ENCODE measurements at places on chromosomes 1 and 21.
A peak's percentile ranks its signal among the peaks of the same experiment; 100 is the strongest.

GRCh38 chr1:235122348-235122747 is 6.3 kb downstream of the TOMM20 start:
- no peak for DNase-seq

DNA sequence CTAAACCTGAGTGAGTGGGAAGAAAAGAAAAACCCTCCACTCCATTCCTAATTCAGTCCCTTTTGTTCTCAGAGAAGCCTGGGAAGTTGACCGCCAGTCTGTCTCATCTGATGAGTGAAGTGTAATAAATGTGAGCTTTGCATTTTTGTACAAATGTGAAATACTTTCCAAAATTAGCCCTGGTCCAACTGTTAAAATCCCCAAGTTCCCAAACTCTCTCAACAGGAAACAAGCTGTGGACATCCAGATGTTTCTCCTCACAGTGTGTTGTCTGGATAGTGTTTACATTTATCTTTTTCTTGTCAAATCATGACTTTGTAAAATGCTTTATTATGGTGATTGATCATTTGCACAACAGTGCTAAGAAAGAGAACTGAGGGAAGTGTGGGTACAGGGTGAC is 145.1 kb downstream of the TM2D1 start:
- DNase-seq = no peak

DNA sequence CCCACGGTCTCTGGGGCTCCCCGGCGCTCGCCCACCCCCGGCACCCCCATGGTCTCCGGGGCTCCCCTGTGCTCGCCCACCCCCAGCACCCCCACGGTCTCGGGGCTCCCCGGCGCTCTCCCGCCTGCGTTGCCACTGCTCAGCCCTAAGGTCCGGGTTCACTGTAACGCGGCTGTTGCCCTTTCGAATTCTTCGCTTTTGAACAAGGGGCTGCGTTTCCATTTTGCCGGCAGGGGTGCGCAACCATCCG is 5.2 kb upstream of the FTCD start:
- peak; percentile 5 for DNase-seq

GRCh38 chr1:86594284-86594770 is 47.4 kb downstream of the CLCA4 start:
- DNase-seq = no peak

DNA sequence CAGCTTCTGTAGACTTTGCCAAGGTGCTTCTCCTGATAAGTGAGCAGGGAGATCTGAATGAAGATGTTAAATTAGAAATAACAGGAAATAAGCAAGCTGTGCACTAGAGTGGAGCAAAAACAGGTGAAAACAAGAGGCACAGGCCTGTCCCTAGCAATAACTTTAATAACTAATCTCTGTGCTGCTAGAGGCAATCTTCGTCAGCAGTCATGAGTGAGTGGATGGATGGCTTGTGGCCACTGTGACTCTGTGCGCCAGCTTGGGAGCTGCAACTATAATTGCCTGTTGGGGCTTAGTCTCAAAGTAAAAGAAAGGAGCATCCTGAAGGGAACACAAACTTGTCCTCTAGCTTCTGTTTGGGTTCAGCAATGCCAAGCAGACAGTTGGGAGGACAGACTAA is 240.3 kb downstream of the HHIPL2 start:
- no peak for DNase-seq

GRCh38 chr1:107532318-107532717 is 391.5 kb downstream of the NTNG1 start:
- no peak for DNase-seq

Measured in activated CD4-positive, alpha-beta T cell treated with anti-CD3 and anti-CD28 coated beads for 1 hour (primary cell).